Stimulated activated CD4-positive, alpha-beta T cell treated with anti-CD3 and anti-CD28 coated beads, TNF-alpha, amount 100 ng/mL, for 48 hours (primary cell): ENCODE measurements at places on chromosomes 13 and 19.
A peak's percentile ranks its signal among the peaks of the same experiment; 100 is the strongest.

DNA sequence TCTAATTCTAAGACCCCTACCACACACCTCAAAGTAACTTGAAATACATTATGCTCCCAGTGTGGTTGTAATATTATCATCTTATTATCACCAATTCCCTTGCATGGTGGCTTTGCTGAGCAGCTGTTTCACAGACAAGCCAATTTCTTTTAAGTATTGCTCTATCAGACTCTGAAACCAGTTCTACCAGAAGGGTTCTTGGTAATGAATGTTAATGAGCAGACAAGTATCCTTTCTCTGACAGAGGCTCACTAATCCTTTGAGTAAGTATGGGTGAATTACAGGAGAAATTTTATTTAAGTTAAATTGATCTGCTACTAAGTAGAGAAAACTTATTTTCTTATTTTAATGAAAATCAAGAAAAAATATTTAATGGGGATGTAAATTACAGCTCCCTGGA lies 326.0 kb downstream of the GPC6 start:
- DNase-seq = no peak

- DNase-seq = no peak
These were observed 1194.4 kb downstream of the SLITRK1 start for GRCh38 chr13:82687884-82688283.

DNA sequence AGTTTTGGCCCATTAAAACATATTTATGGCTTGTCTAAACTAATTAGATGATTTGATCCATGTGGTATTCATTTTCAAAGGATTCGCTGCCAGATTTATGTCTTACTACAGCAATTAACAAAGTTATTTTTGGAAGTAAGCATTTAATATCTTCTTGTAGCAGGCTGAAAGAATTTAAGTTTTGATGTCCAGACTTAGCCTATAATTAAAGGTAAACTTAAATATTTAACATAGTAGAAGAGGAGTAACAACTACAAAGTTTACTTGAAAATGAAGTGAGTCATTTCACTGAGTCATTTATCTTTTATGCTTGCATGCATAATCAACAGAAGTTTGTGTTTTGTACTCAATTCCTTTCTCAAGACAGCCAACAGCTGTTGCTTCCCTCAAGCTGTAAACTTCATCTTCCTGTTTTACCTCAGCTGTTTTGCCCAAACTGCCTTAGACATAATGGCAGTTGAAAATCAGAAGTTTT lies 58.1 kb downstream of the EDNRB start:
- DNase-seq = no peak

DNA sequence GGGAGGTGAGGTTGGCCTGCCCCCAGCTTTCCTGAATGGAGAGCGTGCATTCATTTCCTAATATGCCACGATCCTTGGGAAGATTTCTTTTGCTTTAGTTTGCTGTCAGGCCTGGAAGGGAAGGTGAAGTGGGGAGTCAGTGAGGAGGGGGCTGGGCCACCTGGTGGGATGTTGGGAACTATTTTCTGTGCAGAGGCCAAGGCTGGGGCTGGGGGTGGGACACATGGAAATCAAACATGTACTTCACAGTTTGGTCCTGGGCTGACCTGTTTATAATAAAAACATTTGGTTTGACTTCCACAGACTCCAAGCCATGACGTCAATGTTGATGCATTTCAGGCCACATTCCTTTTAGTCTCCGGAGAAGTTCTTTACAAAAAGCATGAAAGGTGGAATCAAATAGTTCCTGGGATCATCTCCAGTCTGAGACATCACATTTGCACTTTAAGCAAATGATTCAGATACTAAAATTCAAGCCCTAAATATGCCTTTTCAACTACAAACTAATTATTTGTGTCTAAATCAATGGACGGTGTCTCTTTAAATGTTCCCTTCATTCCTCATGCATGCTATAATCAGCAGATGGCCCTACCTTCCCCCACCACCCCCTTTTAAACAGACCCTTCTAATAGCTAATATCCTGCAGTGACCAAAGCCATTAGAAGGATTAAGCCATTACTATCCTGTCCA lies 41.5 kb upstream of the MEDAG start:
- no peak for DNase-seq

GRCh38 chr13:50284540-50284939 lies 269.3 kb downstream of the KCNRG start:
- DNase-seq = no peak

DNA sequence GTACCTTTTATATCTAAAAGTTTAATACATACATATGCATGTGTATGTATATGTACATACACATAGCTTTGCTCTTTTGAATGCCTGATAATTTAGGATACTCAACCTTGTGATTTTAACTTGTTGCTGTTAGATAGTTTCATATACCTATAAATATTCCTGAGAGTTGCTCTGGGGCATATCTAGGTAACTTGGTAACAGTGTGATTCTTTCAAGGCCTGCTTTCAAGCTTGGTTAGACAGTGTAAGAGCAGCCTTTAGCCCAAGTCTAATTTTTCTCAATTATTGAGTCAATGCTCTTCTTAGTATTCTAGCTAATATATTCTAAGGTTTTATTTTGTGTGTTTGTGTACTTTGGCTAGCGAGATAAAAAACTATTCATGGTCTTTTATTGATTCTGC lies 762.1 kb upstream of the MIR17HG start:
- DNase-seq = no peak

DNA sequence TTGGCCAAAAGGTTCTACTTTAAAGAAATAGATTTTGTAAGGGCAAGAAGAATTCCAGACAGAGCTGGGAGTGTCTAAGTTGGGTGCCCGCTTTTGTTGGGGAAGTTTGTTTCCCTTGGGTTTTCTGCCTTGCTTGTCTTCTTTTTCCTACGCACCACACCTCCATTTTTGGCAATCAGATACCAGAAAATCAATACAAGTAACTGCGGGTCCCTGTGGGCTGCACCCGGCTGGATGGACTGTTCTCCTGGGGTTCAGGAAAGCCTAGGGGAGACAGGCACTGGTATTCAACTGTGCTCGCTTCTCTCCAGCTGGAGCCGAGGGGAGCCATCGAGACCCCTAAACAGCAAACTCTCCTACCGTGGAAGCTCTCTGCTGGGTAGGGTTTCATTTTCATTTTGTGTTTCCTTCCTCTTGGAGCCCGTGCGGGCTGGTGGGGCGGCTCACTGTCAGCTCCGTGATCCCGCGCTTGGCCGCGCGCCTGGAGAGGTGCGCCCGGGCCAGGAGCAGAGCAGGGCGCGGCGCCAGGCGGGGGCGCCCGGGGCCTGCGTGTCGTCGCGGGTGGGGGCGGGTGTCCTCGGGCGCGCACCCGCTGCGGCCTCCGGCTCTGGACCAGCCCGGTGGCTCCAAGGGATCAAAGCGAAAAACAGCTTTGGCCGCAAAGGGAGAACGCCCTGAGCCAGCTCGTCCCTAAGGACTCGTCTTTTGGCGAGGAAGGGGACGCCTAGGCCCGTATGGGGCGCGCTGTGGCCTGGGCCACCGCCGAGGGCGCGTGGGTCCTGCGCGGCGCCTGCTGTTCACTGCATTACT lies 347.2 kb downstream of the ZNF536 start:
- peak; percentile 8 for DNase-seq

GRCh38 chr13:99297331-99297730 lies 9.9 kb downstream of the GPR183 start:
- no peak for DNase-seq

GRCh38 chr13:19155321-19155861 lies 26.2 kb downstream of the TUBA3C start:
- no peak for DNase-seq

- no peak for DNase-seq
These were observed 53.0 kb upstream of the FBXL3 start for GRCh38 chr13:77079902-77080413.

DNA sequence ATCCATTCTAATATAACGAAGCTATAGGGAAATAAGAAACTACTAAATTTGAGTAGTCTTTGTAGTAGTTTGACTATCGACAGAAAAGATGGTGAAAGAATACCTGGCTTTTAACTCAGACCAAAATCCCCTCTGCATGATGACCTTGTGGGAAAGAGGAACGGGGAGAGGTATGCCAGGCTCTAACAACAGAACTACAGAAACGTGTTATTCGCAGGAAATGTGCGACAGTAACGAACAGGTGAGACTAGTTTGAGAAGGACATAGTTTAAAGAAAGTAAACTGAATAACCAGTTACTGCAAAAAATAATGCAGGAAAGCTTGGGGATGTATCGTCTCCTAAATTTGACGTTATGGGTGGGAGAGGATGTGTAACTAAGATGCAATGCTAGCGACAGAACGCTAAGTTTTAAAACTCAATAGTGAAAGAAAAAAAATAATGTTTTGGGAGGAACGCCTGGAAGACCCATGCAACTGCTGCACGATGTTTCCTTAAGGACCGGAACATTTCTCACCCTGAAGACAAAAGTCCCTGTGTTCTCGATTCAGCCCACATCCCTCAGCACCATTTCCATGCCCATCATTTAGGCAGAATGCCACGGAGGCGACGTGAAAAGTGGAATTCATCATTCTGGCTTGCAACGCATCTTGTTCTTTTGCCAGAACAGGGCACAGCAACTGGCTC lies 1.6 kb upstream of the RAP2A start:
- DNase-seq = no peak

GRCh38 chr19:5288347-5288739 lies 52.3 kb downstream of the PTPRS start:
- DNase-seq = no peak

DNA sequence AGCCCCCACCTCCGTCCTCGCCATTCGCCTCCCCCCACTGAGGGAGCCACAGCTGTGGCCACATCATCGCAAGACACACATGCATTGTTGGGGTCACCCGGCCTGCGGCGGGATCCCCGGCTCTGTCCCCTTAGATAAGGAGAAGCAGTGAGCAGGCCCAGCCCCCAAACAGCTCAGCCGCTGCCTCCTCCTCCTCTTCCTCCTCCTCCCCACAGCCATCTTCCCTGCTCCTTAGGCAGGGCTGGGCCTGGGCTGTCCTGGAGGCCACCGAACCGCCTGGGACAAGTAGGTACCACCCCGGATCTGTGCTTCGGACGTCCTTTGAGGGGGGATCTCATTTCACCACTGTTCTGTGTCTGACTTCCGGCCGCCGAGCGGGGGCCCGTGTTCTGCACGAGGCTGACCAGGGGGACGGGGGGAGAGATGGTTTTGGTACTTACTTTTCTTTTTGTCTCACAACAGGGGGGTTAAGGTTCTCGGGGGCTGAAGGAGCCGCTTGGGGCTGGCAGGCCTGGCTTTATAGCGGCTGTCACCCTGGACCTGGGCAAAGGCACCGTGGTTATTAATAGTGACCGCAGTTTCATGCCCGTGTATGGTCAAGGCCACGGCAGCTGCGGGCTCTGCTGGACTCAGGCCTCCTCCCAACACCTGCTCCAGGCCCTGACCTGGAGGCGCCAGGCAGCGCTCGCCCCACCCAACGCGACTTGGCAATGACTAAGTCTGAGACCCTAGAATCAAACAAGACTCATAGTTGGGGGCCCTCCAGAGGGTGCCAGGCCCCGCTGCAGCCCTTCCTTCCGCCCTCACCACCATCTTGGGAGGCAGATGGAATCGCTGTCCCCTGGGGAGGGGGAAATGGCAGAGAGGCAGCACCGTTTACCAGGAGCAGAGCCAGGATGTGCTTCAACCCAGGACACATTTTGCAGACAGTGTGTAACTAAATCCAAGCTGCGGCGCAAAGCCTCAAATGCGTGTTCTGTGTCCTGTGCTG lies 18.3 kb downstream of the NMRK2 start:
- no peak for DNase-seq

DNA sequence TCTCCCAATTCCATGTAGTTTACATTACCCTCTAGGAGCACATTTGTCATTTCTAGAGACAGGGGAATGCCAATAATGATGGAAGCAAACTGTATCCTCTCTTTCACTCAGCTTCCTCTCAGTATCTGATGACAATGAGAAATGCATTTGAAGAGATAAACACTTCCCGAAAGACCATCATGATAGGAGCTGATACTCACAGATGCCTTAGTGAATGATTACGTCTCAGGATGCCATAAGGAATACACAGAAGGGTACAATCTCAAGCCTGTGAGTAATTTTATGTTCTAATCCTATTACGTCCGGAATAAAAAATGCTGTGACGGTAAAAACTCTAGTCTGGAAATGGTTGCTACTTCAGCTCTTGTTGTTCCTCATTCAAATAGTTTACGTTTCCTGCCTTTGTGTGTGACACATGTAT lies 663.8 kb upstream of the MIR17HG start:
- no peak for DNase-seq

DNA sequence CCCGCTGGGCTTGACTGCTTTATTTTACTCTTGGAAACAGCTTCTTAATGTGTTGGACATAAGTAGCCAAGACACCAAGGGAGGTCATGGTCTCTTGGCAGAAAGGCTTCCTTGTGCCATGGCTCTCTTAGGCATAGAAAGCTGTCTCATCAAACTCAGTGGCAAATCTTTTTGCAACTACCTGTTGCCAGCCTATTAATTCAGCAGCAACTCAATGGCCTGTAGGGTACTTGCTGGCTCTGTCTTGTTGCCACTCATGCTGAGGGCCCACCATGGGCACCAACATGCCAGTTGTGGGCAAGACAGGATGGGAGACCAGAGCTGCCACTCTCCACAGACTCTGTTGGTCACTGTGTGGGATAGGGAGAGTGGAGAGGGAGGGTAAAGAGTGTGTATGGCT lies 1209.4 kb downstream of the UQCRFS1 start:
- no peak for DNase-seq

GRCh38 chr13:26051231-26051656 lies 572 bp downstream of the SHISA2 start:
- DNase-seq = no peak

GRCh38 chr13:31409678-31410356 lies 210.0 kb downstream of the B3GLCT start:
- no peak for DNase-seq

- DNase-seq = no peak
These were observed 3.2 kb downstream of the CIB3 start for GRCh38 chr19:16170134-16170533.

DNA sequence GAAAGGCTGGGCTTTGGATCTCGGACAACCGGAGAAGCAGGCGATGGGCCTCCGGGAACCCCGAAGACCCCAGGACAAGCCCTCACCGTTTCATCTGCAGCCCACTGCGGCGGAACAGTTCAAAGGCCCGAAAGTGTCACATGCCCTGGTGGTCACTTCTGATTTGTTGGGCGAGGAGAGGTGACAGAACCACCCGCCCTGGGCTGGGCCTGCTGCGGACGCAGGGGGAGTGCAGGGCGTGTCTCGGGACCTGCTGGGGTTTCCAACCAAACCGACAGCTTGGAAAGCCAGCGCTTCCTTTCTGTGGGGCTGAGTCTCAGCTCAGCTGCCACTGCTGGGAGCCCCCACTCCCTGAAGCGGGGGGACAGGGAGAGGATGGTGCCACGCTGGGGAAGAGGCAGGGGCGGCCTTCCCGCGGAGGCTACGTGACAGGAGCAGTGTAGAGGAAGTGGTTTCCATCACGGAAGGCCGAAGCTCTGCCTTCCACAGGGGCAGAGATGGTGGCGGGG lies 22.8 kb upstream of the ZBTB7A start:
- no peak for DNase-seq

GRCh38 chr19:54418030-54418929 lies 3.0 kb downstream of the TTYH1 start:
- DNase-seq = no peak
